ENCODE measurements at places on chromosomes 3 and 15. TPM values are rescaled to one million over a fixed set of nuclear protein-coding genes. Genes with fewer than 3 reads are reported as not detected.

DNA sequence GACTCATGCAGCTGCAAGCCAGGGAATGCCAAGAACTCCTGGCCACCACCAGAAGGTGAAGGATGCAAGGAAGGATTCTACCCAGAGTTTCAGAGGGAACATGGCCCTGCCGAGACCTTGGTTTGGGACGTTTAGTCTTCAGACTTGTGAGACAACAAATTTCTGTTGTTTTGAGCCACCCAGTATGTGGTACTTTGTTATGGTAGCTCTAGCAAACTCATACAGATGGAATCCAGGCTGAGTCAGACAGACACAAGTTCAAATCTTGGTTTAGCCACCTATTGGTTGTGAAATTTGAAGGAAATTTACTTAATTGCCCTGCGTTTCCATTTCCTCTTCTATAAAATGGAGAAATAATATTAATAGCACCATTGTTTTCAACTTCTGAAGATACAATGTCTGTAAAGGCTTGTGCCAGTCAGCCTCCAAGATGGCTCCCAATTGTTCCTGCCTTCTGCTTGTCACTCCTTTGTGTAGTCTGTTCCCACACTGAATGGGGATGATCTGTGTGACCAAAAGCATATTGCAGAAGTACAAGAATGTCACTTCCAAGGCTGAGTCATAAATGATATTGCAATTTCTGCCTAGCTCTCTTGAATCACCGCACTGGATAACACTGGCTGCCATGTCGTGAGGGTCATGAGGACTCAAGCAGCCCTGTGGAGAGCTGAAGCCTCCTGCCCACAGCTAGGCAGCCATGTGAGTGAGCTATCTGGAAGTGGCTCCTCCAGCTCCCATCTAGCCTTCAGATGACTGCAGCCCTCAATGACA lies 223.5 kb upstream of the PROK2 start:
- DNase-seq: no peak

The MTHFS gene
- total RNA-seq: 36.5 TPM

The ZIC4 gene
- not detected for total RNA-seq

The SERPINI2 gene
- total RNA-seq: not detected

- DNase-seq: no peak
Measured at GRCh38 chr3:127886956-127887231, 28.1 kb upstream of the KBTBD12 start.

- DNase-seq: no peak
Measured at GRCh38 chr3:97914388-97914787, 57.8 kb downstream of the RIOX2 start.

The ITIH1 gene
- total RNA-seq: not detected

DNA sequence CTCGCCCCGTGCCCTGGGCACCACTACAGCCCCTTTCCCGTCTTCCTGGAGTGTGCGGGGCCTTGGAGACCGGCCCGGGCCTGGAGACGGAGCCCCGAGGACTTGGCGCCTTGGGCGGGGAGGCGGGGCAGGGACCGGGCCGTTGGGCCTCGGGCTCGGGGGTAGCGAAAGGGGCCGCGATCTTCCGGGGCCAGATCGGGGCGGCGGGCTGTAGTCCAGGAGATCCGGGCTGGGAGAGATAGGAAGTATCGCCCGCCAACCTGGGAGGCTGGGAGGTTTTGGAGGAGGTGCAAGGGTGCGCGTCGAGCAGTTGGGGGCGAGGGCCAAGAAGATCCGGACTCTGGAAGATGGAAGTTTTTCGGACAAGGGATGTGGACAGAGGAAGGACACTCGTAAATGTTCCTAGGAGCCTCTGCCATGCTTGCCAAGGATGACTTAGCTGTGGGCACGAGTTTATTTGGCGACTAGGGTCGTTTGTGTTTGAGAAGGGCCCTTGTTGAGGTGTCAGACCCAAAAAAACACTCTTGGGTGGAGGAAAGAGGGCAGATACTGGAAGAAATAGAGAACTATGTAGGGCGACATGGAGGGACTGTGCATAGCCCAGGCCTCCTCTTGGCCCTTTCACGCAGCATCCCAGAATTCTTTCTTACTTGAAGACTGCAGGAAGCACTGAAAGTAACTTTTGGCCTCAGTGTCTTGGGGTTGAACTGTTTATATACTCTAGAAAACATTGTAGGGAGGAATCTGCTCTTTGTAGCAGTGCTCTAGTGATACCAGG lies 712 bp downstream of the RTF1 start:
- DNase-seq: no peak

The TMIE gene
- 1.3 TPM for total RNA-seq

- DNase-seq: no peak
Measured at GRCh38 chr3:188756241-188756640, 415.5 kb upstream of the TPRG1 start.

The SAMMSON gene
- not detected for total RNA-seq

DNA sequence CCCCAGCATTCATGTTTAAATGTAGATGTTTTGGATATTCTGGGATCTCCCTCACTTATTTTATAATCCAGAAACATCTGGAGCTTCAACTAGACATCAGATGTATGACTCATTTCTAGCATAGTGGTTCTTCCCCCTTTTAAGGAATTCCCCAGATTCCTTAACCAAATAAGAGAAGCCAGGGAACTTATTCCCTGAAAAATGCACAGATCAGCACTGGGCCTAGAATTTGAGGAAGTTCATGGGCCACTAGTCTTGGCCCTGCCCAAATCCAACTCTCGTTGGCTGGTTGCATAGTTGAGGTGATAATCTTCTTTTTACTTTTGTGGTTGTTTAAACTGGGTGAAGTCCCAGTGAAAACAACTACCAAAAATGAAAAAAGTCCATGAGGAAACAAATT lies 20.4 kb downstream of the RARRES1 start:
- DNase-seq: no peak

All from kidney epithelial cell (primary cell).